ENCODE measurements at places on chromosomes 16 and 17. TPM values are rescaled to one million over a fixed set of nuclear protein-coding genes. Genes with fewer than 3 reads are reported as not detected.

The WNT3 gene
- total RNA-seq: 14.0 TPM

The SPOP gene
- total RNA-seq: 47.3 TPM

The CMTM2 gene
- total RNA-seq: 0.65 TPM

GRCh38 chr17:42537826-42538451 is 1.9 kb downstream of the NAGLU start:
- DNase-seq: no peak

GRCh38 chr17:82429824-82430223 is 11.4 kb upstream of the OGFOD3 start:
- DNase-seq: no peak

DNA sequence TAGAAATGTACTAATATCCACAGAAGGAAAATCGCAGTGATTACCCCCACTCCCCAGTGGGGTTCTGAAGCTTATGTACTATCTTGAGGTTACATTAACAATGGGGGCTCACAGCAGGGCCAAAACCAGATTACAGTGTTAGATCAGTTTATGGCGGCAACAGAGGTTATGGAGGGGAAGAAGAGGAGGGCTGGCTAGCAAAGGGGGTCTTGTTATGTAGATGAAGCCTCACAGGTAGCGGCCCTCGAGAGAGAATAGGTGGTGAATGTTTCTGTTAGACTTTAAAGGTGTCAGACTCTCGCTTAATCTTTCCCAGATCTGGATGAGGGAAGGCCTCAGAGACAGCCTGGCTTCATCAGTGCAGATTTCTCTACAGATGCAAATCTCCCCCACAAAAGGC is 22.2 kb downstream of the RNF112 start:
- DNase-seq: no peak

GRCh38 chr17:3440451-3440850 is 6.8 kb upstream of the OR1E2 start:
- no peak for DNase-seq

DNA sequence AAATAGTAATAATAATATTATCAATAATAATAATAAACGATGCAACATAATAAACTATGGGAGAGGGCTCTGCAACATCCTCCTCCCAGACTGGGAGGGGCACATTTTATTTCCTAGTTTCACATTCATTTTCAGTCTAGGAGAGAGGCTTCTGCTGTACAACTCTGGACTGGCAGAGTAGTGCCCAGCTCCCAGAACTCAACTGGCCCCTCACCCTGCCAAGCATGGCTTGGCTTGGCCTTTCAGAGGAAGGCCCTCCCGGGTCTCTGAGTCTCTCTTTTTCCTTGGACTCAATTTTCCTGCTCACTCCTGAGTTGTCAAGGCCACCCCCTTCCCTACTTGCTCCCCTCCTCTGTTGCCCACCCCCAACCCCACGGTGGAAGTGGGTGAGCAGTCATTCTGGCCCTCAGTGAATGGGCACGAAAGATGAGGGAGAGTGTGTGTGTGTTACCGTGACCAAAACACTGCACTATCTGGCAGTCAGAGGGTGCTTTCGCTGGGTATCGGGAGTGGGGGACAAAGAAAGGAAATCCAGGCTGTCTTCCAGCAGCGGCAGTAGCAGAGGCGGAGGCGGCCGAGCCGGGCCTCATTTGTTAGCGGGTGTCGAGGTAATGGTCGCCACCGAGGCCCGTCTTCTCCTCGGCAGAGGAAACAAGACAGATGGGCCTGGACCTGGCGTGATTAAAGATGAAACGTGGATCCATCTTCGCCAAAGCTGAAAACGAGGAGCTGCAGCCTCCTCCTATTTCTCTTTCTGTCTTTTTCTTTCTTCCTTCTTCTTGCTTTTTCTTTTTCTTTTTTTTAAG is 2.3 kb downstream of the HOXB4 start:
- no peak for DNase-seq

DNA sequence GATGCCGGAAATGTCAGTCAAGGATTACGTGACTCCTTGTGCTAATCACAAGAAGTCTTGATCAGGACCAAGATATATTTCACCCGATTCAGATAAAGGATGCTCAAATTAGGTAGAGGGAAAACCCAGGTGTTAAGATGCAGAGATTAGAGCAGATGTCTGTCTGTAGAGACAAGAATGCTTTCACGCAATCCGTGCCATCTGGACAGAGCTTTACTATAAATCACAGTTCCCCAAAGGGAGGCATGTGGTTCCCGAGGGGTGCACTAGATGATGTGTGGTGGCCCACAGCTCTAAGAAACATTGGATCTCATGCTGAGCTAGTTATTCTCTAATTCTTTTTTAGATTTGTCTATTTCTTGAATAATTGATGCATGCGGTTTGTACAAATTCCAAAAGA is 9.8 kb upstream of the MAP3K14 start:
- no peak for DNase-seq

DNA sequence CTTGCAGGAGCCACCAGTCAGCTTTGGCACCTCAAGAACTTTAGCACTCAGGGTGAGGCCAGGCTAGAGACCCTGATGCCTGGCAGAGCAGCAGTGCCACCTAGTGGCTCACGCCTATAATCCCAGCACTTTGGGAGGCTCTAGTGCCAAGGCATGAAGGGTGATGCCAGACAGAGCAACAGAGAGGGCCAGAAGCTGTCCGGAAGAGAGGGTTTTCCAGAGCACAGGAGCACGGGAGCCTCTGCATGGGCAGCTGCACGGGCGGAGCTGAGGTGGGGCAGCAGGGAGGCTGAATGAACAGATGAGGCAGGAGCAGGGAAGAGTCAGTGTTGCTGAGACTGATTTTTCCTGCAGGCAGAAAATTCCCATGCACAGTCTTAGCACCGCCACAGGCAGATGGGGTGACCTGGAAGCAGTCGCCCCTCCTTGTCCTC is 38.9 kb downstream of the MYH3 start:
- peak; percentile 60 for DNase-seq

DNA sequence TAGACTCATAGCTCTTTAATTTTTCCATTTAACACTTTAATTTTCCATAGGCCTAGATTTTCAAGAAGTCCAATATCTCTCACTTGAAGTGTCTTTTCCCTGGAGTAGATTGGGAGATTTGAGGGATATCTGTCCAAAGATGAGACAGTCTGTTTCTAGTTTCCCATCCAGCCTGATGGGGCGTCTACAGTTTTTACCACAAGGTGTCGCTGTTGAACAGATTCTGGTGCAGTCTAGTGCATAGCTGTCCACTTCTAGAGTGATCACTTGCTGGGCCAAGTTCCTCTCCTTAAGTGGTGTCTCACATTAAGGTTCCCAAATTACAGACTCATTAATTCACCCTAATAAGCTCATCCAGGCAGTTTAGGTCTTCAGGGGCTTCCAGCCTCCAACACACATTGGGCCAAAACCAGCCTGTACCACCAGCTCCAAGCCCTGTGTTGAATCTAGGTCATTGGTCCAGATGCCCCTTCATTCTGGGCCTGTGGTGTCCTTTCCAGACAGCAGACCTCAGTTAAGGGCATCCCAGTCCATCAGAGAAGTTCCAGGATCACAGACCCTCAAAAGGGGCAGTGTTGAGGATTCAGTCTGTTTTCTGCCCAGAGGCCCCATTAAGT is 9.4 kb downstream of the SNX20 start:
- peak; percentile 43 for DNase-seq

DNA sequence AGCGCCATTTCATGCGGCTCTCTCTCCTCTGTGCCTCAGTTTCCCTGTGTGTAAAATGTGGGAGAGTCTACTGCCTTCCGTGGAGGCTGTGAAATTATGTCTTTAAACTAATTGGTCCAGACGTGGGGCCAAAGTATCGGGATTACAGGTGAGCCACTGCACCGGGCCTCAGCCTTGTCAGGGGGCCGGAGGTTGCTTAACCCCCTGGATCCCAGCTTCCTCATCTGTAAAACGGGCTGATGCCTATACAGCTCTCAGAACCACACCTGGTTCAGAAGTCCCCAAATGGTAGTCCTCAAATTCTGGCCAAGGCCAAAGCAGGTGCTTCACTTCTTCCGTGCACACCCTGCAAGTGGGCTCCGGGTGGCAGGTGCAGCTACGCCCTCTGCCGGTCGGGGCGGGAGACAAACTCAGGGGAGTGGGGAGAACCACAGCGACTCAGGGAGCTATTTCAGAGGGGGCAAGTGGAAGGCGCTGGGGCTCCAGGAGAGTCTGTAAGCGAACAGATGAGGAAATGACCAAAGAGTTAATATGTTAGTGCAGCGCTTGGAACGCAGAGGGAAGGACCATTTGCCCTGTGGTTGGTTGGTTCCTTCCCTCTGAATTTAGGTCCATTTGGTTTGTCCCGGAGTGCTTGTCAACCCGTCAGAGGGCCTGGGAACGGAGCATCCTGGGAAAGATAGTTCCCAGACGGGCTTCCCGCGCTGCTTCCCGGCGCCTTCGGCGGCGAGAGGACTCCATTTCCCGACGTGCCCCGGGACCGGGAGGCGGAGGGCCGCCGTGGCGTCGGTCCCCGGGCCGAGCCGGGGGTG is at the start of gene MGRN1:
MGRN1 (plus strand) TSS at position 812 of the 812 bp plus-strand sequence. CDS start 135 bp downstream, outside the sequence.
- peak; percentile 97 for DNase-seq

- no peak for DNase-seq
These were observed 15.5 kb downstream of the ADGRG1 start for GRCh38 chr16:57643910-57644309.
